ELR (cell line): ENCODE measurements at places on chromosomes 4 and X.

GRCh38 chr4:105236202-105236915, 89.7 kb downstream of the TET2 start:
- no peak for DNase-seq

DNA sequence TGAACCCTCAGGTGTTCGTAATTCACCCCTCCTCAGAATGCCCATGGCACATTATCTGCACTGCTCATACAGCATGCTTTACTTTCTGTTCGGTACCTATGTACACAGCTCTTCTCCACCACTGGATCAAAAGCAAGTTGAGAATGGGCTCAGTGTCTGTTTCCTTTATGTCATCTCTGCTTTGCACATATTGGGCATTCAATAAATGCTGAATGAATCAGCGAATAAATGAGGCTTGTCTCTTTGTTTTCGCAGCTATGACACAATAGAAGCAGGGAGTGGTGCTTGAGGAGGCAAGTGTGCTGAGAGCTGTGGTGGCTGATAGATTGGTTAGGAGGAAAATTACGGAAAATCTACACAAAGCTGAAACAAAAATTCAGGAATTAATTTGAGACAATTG, 109.1 kb upstream of the VMA21 start:
- no peak for DNase-seq

GRCh38 chr4:129344058-129344457, 248.1 kb downstream of the C4orf33 start:
- peak; percentile 63 for DNase-seq

GRCh38 chrX:47384502-47384901, 14.1 kb downstream of the ZNF157 start:
- peak; percentile 64 for DNase-seq

DNA sequence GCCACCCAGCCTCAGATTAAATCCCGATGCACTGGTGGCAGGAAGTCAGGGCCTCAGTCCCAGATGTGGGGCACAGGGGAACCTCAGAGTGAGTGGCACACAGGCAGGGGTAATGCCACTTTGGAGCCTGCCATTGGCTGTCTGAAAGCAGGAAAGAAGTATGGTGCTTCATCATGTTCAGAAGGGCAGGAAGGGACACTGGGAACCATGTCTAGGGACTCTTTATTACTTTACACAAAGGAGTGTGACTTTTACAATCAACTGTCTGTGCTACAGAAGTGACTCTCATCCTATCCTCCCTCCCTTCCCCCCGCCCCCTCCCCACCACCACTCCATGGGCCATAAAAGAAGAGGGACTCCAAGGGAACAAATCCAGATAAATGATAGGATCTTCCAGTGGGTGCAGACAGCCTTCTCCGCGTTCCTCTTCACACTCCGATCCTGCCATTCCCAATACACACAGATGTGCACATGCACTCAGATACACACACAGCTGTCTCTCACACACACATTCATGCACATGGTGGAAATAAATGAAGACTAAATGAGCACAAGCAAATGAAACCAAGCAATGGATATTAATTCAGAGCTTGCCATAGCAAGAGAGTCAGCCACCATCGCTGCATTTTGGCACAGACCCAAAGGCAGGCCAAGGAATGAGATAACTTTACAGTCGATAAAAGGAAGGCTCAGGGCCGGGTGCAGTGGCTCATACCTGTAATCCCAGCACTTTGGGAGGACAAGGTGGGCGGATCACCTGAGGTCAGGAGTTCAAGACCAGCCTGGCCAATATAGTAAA, 2.5 kb upstream of the TMEM154 start:
- no peak for DNase-seq

GRCh38 chr4:179128299-179128698, 1686.1 kb upstream of the AGA start:
- DNase-seq = no peak

- peak; percentile 52 for DNase-seq
Observed at GRCh38 chrX:19370061-19370460, 26.3 kb downstream of the PDHA1 start.

DNA sequence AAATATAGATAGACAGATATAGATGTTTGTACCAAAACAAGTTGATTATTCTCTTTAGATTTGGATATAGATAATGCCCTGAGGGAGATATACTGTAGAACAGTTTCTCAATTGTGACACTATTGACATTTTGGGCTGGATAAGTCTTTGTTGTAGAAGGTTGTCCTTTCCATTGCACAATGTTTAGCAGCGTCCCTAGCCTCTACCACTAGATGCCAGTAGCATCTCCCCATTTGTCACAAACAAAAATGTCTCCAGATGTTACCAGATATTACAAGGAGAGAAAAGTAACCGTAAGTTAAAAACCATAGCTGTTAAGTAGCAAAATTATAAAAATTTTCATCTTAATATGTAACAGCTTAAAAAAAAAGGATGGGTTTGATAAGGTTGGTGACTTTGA, 2595.3 kb downstream of the ARAP2 start:
- DNase-seq = peak; percentile 53

- peak; percentile 50 for DNase-seq
Observed at GRCh38 chr4:140286456-140286855, 87.0 kb upstream of the SCOC start.

DNA sequence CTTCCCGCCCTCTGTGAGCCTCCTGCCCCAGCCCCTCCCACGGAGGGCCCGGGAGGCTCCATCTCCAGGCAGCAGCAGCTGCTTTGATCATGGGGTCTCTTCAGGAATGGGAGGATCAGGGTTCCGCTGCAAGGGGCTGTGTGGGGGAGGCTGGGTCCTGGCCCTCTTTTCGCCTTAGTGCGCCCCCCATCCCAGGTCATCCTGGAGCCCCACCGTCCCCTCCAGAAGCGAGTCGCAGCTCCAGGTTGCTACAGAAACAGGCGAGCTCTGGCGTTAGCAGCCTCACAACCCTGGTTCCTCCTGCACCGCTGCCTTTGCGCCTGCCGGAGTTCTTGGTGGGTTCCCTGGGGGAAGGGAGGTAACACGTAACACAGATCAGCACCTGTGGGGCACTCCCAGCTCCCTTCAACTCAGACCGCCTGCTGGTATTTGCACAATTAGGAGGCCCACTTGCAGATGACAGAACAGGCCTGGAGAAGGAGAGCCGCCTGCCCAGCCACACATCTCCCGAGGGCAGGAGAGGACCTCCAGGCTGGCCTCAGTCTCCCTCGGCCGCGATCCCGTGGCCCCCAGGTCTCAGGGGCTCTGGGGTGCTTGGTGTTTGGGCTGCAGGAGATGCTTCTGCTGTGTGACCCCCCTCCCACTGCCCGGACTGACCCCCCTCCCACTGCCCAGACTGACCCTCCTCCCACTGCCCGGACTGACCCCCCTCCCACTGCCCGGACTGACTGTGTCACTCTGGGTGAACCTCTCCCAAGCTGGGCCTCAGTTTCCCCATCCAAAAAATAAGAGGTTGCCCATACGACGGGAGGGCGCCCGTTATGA, 64.2 kb upstream of the ADRA2C start:
- no peak for DNase-seq

DNA sequence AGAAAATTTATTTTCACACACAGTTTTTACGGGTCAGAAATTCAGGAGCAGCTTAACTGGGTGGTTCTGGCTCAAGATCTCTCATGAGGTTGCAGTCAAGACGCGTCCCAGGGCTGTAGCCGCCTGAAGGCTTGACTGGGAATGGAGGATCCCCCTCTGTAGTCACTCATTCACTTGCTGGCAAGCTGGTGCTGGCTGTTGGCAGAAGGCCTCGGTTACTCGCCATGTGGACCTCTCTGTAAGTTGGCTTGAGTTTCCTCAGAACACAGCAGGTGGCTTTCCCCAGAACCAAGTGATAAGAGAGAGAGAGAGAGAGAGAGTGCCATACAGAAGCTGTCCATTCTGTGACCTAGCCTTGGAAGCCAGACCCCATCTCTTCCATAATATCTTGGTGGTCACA, 132.8 kb downstream of the DCLK2 start:
- no peak for DNase-seq

GRCh38 chr4:145001635-145002034, 96.4 kb downstream of the ANAPC10 start:
- no peak for DNase-seq

- no peak for DNase-seq
Observed at GRCh38 chrX:23854945-23855344, 52.8 kb downstream of the APOO start.

DNA sequence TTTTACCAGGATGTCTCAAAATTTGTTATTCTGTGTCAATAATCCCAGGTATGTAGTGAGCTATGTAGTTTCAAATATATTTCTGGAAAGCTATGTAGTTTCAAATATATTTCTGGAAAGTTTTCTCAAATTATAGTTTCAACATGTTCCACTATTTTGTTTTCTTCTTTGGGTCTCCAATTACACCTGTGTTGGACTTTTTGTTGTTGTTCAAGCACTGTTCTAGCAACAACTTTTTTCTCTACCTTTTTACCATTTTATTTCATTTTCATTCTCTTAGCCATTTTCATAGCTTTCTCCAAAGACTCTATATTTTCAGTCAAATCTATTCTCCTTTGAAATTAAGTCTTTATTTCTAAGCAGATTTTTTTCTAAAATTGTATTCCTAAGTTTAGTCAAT, 88.4 kb downstream of the LCORL start:
- DNase-seq = no peak

DNA sequence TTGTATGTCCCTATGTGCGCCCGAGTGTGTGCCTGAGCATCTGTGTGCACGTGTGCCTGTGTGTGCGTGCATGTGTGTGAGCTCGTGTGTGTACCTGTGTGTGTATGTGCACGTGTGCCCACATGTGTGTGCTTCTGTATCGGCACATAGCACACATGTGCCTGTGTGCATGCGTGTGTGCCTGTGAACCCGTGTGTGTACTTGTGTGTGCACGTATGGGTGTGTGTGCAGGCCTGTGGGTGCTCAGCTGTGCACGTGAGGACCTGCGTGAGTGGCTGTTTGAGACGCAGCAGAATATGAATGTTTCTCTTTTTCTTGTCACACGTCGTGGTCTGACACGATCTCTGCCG, 4.3 kb downstream of the AKAP17A start:
- DNase-seq = no peak
